ENCODE measurements at places on chromosomes 2 and 18.

GRCh38 chr18:12689256-12689850 is 13.2 kb downstream of the CEP76 start:
- DNase-seq: no peak

- no peak for DNase-seq
Observed at GRCh38 chr2:165681841-165682240, 112.2 kb downstream of the GALNT3 start.

GRCh38 chr2:3785220-3785889 is 82.0 kb downstream of the DCDC2C start:
- no peak for DNase-seq

DNA sequence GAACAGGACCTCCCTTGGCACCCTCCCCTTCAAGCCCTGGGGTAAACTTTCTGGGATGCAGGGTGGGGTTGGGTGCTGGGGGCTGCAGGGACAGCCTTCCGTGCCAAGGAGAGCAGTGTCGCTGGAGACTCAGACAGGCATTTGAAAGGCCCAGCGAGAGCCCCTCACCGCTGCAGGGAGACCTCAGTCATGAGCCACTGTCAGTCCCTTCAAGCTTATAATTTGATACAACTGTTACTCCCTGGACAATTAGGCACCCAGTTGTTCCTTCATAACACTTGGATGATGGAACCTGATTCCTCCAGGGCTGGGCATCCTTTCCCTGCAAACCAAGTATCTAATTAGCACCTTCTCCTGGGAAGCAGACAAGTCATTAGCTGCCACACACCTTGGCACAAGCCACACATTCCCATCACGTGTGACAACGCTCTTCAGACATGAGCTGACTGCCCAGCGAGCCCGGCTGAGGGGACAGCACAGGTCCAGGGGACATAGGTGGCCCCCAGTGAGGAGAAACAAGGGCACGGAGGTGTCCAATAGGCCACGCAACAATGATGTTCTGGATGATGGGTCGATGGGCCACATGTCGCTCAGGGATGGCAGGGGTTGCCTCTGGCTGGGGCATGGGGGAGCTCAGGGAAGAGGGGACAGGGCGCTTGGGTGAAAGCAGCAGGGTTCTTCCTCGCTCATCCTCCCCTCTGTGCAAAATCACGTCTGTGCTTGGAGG is 59.6 kb downstream of the KCNF1 start:
- no peak for DNase-seq

GRCh38 chr2:175131252-175131651 is 36.8 kb downstream of the ATF2 start:
- DNase-seq: no peak

DNA sequence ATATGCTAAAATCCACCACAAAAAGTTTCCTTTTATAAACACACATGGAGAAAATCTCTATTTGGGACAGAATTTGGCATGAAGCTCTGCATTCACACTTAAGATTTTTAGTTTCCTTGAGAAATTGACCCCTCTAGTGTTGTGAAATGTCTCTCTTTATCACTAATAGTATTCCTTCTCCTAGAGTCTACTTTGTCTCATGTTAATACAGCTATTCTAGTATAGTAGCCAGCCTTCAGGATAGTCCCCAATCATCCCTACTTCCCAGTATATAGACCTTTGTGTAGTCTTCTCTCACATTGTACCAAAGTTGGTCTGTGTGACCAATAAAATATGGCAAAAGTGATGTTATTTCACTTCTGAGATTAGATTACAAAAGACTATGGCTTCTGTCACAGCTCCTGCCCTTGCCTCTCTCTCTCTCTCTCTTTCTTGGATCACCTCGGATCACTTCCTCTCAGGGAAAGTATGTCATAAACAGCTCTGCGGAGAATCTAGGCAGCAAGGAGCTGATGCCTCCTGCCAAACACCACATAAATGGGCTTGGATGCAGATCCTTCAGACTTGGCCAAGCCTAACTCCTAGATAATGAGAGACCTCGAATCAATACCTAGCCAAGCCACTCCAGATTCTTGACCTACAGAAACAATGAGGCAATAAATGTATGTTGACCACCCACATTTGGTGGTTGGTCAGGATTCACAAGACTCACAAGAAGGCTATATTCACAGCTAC is 59.7 kb upstream of the NABP1 start:
- no peak for DNase-seq

DNA sequence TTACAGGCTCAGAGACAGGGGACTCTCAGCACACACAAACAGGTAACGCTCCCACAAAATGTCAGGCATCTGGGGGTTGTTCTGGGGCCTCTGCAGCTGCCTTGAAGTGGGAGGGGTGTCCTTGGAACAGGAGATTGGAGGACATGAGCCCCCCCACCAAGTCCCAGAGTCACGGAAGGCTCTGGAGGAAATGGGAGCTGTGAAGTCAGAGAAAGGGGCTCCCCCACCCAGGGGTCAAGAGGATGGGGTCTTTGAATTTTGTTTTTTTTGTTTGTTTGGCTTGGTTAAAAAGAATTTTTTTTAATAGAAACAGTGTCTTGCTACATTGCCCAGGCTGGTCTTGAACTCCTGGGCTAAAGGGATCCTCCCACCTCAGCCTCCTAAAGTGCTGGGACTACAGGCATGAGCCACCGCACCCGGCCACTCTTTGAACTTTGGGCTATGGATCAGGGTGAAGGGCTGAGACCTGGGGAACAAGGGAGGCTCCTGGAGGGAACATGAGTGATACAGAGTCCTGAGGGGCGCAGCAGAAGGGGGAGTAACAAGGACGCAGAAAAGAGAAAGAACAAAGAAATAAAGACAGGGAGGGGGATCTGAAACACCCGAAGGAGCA is 46.8 kb downstream of the TNS1 start:
- no peak for DNase-seq

GRCh38 chr2:229101314-229101713 is 169.8 kb downstream of the PID1 start:
- DNase-seq: no peak

DNA sequence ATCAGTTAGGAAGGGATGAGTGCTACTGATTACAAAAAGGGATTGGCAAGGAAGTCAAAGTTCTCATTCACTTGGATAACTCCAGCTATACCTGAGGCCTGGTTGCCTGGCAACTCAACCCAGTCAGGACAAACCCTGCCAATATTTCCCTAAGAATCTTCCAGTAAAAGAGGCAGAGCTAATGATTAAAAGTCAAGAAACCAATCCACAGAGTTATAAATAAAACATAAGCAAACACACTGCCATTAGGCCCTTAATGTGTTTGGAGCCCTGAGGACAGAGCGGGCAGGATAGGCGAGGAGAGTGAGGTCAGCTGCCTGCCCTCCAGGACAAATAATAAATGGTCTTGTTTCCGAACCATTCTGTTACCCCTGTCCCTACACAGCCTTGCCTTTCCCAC is 215.6 kb upstream of the NABP1 start:
- no peak for DNase-seq

DNA sequence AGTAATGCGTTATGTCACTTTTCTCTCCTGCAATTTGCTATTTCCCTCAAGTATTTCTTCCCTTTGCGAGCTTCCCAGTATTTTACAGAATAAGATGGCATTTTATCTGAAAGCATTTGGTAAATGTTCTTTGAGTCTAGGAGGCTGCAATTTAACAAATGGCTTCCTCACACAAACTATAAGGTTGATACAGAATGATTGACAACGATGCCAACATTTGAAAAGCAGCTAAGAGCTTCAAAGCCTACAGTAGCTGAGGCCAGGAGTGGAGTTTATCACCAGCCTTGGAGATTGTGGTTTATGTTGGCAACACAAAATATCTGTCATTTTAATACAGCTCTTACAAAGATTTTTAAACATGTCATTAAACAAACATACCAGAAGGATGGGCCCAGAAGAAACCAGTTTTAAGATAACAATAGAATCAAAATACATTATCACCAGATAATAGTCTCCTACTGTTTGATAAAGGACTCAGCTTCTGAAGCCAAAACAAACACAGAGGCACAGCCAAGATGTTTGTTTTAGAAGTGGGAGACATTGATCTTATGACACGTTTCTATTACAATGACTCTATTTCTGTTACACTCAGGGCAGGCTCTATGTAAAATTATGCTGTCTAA is 711.4 kb upstream of the ACVR2A start:
- DNase-seq: no peak

- no peak for DNase-seq
Observed at GRCh38 chr2:148764815-148765214, 110.2 kb upstream of the KIF5C start.

DNA sequence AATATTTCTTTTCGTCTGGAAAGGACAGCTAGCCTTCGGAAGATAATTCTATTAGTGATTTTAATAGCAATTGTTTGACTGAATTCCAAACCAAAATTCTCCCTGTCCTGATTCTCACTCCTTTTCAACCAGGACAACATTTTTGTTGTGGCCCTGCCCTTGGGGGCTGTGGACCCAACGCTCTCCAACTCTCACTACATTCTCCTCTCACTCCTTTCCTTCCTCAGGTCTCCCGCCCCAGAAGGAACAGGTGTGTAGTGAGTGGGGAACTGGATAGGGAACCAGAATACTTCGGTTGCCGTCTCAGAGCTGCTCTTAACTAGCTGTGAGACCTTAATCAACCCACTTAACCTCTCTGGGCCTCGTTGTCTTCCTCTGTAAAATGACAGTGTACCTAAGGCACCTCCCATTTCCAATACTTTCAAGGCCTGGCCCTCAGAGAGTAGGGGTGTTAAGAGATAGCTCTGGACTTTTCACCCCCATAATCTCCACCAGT is 638 bp upstream of the ADD2 start:
- DNase-seq: no peak

- DNase-seq: no peak
Observed at GRCh38 chr2:85282914-85283313, 44.9 kb downstream of the TGOLN2 start.

DNA sequence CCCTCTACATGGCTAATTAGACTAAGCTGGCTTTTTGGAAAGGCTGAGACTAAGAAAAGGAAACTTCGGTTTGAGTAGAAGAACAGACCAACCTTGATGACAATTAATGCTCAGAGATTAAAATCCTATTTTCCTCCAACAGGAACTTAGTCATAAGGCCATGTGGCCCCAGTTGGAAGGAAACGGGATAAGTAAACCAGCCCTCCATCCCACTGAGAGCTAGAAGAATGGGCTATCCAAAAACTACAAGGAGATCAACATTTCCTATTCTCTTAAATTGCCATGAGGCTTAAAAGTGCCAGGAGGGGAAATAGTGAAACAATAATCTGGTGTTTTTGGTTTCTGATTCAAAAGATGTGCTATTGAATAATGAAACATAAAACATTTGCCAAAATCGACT is 216.6 kb downstream of the PAX3 start:
- no peak for DNase-seq

DNA sequence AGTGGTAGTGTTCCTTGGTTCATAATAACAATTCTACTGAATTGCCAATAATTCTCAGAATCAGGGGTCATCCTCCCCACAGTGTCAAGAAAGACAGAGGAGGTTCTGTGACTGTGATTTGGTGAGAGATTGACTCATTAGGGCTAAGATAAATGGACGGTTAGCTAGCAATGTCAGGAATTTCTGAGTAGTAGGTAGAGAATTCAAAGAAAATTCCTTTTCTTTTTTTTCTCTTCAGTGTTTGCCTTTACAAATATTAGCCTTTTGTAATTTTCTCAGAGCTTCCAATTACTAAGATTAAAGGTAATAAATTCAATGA is 16.8 kb upstream of the CRIM1 start:
- no peak for DNase-seq

Measured in activated CD8-positive, alpha-beta memory T cell treated with anti-CD3 and anti-CD28 coated beads, Interleukin-2, amount 50 U/mL, for 4 hours (primary cell).